ENCODE measurements at places on chromosomes 5 and 9. TPM values are rescaled to one million over a fixed set of nuclear protein-coding genes. Genes with fewer than 3 reads are reported as not detected.

- no peak for DNase-seq
These were observed 13.2 kb downstream of the TUT7 start for GRCh38 chr9:86341007-86341491.

DNA sequence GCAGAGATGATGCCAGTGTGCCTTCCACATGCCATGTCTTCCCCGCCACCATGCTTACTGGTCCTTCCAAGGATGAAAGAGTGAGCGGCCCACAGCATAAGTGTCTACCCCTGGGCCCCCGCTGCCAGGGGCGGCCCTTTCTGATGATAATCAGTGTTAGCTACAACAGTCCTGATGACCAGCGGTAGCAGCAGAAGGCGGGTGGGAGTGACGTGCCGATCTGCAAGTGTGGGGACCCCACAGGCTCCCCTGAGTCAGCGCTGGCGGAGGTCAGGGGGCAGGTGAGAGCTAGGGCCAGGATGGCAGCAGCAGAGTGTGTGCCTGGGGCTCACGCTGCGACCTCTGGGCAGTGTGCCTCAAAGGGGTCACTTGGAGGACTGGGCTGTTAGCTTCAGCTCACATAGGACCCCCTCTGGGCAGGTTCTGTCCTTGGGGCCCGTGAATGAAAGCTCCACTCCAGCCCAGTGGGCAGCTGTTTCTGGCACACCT is 80.4 kb downstream of the HMCN2 start:
- DNase-seq: no peak

DNA sequence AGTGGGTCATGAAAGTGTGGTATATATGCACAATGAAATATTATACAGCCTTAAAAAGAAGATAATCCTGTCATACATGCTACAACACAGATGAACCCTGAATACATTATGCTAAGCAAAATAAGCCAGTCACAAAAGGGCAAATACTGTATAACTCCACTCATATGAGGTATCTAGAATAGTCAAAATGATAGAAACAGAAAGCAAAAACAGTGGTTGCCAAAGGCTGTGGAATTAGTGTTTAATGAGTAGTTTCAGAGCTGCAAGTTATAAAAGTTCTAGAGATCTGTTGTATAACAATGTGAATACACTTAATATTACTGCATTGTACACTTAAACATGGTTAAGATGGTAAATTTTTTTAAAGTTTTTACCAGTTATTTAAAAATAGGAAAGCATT is 135.0 kb downstream of the OXCT1 start:
- no peak for DNase-seq

- DNase-seq: no peak
These were observed 681 bp upstream of the ETF1 start for GRCh38 chr5:138543730-138544104.

DNA sequence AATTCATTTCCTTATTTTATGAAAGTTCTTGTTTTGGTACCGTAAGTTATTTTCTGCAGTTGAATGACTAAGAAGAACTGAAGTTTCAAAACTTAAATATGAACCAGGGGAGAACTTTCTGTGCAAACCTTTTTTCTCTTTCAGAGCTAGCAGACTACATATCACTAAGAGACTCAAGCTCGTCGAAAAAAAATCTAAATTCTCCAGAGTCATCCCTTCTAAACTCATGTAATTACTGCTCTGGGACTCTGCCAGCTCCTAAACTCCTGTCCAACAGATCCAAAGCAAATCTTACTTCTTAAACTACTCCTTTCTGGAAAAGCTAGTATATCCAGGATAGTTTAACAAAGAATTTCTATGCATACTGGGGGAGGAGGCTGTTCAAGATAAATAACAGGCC is 87.0 kb upstream of the NR5A1 start:
- peak; percentile 20 for DNase-seq

- no peak for DNase-seq
These were observed 60.3 kb downstream of the CXXC5 start for GRCh38 chr5:139708434-139708861.

GRCh38 chr5:5271786-5272321 is 131.7 kb downstream of the ADAMTS16 start:
- DNase-seq: no peak

The TXNDC8 gene
- not detected for total RNA-seq

DNA sequence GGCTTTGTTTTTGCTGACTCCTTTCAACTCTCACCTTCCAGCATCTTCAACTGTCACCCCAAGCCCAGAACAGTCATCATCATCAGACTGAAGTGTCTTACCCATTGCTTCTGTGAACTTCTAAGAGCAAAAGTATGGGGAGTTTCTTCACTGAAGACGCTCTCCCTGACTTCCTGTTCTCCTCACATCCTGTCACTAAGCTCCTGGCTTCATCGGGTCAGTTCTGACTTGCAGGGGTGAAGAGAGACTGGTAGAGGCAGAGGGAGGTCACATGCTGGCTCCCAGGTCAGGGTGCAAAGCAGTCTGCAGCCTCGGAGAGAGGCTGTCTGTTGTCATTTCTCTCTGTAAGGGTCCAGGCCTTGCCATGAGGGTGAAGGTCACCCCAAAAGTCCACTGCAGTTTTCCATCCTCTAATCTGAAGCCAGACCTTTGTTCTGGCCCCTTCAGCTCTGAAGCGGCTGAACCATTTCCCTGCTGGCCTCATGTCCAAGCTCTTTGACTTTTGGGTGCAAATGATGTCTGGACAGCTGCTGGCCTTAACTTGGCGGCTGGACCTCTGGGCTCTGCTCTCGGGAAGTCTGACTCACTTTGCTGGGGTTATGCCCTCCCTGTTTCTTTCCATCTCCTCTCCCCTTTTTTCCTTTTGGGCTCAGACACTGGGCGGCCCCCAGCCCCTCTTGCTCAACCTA is 305.0 kb downstream of the RAB3C start:
- peak; percentile 11 for DNase-seq

DNA sequence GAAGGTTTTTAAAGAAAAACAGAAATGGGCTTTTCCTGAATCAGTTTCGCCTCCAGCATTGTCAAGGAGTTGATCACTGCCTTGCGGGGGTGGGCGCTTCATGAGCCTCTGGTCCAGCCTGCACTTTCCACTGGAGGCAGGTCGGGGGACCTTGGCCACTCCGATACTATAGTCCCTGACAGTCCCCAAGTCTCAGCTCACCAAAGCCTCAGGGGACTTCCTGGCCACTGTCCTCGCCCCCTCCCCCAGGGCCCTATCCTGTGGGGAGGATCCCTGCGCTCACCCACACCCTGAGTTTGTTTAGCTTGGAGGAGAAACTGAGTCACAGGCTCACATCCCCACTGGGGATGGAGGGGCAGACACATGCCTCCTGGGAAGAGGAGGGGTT is 1.4 kb downstream of the SLC6A19 start:
- DNase-seq: no peak

GRCh38 chr5:66519626-66520025 is 76.6 kb upstream of the MAST4 start:
- no peak for DNase-seq

The IDNK gene
- 1.7 TPM for total RNA-seq

DNA sequence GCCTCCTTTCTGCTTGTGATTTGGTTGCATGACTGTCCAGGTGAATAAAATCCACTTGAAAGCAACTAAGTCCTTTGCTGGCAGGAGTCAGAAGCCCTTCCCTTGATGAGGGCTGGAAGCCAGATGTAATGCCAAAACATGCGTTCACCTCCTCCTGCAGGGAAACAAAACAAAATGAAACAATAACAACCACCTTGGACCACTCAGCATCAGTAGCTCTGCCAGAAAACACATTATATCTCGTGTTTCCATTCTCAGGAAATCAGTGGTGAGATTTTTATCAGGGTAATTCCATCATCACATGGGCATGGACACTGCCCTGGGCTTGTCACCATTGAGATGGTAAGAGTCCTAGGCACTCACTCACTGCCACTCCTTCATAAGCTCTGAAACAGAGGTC is 350.3 kb upstream of the ACTBL2 start:
- DNase-seq: no peak

- no peak for DNase-seq
These were observed 7.3 kb upstream of the RXRA start for GRCh38 chr9:134318941-134319305.

DNA sequence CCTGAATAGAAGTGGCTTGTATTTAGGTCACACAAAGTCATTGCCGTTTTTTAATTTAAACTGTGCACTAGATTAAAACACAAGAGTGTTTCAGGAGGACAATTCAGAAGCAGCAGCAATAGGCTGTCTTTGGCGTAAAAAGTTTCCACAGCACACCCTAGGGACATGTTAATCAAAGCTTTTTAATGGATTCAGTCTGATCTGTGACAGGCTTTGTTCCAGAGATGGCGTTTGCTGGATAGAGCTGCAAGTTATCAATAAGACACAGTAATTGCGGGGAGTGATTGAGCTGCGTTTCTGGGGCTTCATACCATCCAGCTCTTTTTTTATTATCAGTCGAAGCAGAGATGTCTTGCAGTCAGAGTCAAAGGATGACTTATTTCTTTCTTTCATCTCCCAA is 300.3 kb downstream of the ZNF608 start:
- DNase-seq: no peak

The NPR3 gene
- total RNA-seq: 88.2 TPM

The NSG2 gene
- total RNA-seq: not detected

DNA sequence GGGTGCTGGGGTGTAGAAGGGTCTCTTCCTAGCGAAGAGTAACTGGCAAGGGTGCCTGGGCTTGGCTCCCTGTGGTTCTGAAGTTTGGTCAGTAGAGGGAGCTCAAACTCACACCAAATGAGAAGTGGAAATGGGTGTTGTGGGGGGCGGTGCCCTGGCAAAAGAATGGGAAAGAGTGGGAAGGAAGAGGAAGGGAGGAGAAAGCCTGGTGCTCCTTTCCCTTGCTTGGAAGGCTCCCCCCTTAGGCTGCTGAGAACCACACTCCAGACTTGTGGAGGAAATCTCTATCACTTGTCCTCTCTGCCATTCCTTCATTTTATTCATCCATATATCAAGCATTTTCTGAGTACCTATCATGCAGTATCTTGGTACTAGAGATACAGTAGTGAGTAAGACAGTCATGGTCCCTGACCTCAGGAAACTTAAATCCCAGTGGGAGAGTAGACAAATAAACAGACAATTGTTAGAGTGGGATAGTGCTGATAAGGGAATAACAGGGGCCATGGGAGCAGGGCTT is 13.0 kb downstream of the SLC4A9 start:
- DNase-seq: peak; percentile 69

DNA sequence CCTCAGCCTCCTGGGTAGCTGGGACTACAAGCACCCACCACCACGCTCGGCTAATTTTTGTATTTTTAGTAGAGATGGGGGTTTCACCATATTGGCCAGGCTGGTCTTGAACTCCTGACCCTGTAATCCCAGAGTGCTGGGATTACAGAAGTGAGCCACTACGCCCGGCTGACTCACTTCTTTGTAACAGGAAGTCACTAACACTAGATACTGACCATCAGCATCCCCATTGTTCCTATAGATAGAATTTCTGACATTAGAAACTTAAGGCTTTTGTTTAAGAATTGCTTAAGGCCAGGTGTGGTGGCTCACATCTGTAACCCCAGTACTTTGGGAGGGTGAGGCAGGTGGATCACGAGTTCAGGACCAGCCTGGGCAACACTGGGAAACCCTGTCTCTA is 42.2 kb downstream of the LEAP2 start:
- DNase-seq: peak; percentile 23

- no peak for DNase-seq
These were observed 22.6 kb upstream of the CEP72 start for GRCh38 chr5:589588-589987.

DNA sequence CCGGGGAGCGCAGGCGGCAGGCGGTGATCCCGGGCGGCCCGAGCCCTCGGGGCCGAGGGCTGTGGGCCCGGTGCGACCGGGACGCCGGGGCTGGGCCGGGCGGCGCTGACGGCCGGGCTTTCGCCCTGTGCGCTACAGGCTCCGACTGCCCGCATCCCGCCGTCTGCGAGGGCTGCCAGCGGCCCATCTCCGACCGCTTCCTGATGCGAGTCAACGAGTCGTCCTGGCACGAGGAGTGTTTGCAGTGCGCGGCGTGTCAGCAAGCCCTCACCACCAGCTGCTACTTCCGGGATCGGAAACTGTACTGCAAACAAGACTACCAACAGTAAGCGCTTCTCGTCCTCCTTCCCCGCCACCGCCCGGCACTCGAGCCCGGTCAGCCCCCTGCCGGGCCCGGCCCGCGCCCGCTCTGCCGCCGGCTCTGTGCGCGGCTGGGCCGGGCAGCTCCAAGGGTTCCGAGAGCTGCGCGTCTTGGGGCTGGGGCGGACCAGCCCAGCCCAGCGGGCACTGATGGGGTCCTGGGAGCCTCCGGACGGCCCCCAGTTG is 1.6 kb downstream of the LMX1B start:
- DNase-seq: peak; percentile 4

The KLHL3 gene
- 4.1 TPM for total RNA-seq

GRCh38 chr9:73183917-73184861 is 32.5 kb downstream of the ANXA1 start:
- DNase-seq: peak; percentile 65

The FBP2 gene
- total RNA-seq: not detected

The ZNF484 gene
- total RNA-seq: 11.8 TPM

The SOHLH1 gene
- total RNA-seq: not detected

DNA sequence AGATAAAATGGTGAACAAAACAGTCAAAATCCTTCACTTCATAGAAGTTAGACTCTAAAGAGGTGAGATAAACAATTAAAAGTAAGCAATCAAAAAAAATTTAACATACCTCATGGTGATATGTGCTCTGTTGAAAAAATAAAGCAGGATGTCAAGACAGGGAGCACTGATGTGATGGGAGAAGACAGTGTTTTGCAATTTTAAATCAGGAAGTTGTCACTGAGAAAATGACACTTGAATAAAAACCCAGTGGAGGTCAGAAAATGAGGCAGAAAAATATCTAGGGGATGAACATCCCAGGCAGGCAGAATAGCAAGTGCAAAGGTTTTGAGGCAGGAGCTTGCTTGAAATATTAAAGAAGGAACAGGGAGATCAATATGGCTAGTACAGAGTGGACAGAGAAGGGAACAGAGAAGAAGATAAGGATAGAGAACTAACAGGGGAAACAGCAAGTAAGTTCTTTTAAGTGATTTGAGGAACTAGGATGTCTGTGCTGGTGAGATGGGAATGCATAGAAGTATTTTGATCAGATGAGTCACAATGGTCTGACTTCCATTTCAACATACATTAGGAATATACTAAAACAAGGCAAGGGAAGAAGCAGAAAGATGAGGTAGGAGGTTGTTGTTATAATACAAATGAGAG is 130.4 kb downstream of the CHSY3 start:
- peak; percentile 8 for DNase-seq

GRCh38 chr9:136135326-136136126 is 16.9 kb upstream of the TMEM250 start:
- DNase-seq: no peak

The NR4A3 gene
- 1.9 TPM for total RNA-seq

GRCh38 chr9:110538647-110539041 is 40.9 kb downstream of the SVEP1 start:
- DNase-seq: peak; percentile 5

DNA sequence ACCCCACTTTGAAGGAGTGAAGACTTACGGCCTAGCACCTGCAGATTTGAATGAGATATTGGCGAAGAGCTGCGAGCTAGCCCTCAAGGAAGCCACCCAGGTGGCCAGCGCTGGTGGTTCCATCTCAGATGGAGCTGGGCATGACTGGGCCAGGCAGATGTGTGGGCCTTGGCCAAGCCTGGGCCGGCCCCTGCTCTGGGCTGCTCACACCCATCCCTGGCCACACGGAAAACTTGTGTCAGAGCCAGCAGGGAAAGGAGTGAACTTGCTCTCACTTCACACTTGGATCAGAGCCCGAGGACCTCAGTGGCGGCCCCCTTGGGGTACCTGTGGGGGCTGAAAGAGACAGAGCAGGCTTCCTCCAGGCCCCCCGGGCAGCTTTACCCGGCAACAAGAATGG is 44.2 kb downstream of the ROPN1L start:
- DNase-seq: no peak

All from IMR-90 (cell line).